GM10248 (cell line): ENCODE measurements at places on chromosomes 2 and 18.

DNA sequence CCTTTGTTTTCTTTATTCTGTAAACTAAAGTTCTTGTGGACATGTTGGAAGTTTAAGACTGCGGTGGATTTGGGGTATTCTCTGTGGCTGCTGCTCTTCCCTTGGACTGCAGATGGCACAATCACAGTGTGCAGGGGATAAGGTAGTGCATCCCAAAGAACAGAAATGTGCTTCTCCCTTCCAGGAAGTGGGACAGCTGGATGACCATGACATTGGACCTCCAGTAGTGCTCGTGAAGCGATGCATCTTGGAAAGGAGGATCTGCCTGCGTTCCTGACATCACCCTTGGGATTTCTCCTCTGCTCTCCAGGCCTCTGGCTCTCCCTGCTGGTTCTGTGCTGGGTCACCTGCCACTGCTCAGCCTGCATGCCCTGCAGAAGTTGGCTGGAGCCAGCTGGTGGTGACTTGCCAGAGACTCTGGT lies 109.9 kb downstream of the SLC4A3 start:
- DNase-seq, result no peak

- DNase-seq, result no peak
Observed at GRCh38 chr2:56981554-56981953, 797.8 kb downstream of the CCDC85A start.

GRCh38 chr18:49515516-49515915 lies 28.5 kb upstream of the C18orf32 start:
- DNase-seq, result no peak

GRCh38 chr2:46169467-46169866 lies 127.7 kb upstream of the EPAS1 start:
- DNase-seq, result no peak

GRCh38 chr2:219218732-219219701 lies at the start of gene ABCB6:
ABCB6 (minus strand) TSS chr2:219218958; CDS start chr2:219218673, 285 bp downstream.
- DNase-seq, result peak; percentile 93

GRCh38 chr2:74401891-74402290 lies 19.5 kb downstream of the C2orf81 start:
- no peak for DNase-seq

GRCh38 chr2:239818531-239819011 lies 206.6 kb downstream of the NDUFA10 start:
- DNase-seq, result no peak

GRCh38 chr2:23850564-23851256 lies 76.2 kb downstream of the ATAD2B start:
- DNase-seq, result peak; percentile 49

GRCh38 chr2:118844261-118845004 lies 3.0 kb downstream of the EN1 start:
- DNase-seq, result no peak

GRCh38 chr2:165587335-165587938 lies 117.9 kb downstream of the CSRNP3 start:
- peak; percentile 19 for DNase-seq

DNA sequence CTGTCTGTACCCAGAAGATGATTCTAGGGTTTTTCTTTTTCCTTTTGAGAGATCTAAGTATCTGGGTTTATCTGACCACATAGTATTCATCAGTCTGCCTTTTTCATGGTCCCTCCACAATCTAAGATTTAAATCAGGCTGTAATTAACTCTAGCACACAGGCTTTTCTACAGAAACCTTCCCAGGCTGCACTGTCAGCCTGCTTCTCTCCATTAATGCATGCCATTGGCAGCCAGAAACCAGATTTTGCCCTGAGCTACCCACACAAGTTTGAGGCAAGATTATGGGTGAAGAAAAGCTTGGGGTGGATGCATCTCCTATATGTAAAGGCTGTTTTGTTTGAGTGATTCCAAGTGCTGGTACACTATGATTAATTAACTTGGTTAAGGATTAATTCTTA lies 45.7 kb upstream of the EML4 start:
- no peak for DNase-seq
